ENCODE measurements at places on chromosomes 7 and 10.

DNA sequence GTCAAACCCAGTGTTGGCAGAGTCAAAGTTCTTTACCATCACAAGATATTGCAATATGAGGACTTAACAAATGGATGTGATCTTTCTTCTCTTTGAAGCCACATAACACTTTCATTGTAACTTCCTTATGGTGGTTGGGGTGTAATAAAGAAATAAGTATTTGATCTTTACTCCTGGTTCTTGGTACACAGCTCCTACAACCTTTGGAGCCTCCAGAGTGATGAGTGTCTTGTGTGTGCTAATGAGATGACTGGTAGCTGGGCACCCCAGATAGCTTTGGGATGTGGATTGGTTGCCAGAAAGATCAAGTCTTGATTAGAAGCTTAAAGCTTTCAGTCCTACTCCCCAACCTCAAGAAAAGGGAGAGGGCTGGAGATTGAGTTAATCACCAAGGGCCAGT lies 31.1 kb upstream of the YAE1 start:
- DNase-seq: no peak

GRCh38 chr7:48251766-48252165 lies 80.5 kb downstream of the ABCA13 start:
- no peak for DNase-seq

- no peak for DNase-seq
Measured at GRCh38 chr10:130463104-130463875, 327.1 kb downstream of the GLRX3 start.

DNA sequence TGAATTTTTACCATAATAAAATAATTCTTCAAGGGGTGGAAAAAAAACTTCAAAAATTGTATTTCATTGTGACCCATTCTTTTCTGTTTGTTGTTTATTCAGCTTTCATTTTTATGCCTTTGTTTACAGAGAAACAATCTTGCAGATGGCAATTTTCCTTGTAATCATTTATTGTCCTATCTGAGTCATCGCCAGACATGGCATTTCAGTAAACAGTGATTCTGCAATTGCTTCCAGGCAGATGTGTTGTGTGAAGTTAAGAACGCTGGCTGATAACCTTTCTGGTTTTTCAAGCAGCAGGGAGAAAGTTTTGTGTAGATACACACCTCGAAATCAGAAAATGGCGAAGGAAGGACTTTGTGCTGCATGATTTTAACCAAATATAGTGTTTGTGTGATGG lies 80.7 kb upstream of the RPA3 start:
- DNase-seq: no peak

DNA sequence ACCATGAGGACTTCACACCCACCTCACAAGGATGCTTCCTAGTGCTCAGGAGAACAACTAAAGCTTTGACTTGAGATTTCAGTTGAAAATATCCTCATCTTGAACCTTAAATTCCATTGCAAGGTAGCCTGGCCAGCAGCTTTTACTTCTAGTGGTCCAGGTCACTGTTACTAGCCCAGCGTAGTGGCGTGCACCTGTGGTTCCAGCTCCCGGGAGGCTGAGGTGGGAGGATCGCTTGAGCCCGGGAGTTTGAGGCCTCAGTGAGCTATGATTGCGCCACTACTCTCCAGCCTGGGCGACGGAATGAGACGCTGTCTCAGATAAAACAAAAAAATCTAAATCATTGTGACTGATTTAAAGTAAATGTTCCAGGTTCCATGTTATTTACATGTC lies 28.3 kb upstream of the PRKAR1B start:
- DNase-seq: no peak

DNA sequence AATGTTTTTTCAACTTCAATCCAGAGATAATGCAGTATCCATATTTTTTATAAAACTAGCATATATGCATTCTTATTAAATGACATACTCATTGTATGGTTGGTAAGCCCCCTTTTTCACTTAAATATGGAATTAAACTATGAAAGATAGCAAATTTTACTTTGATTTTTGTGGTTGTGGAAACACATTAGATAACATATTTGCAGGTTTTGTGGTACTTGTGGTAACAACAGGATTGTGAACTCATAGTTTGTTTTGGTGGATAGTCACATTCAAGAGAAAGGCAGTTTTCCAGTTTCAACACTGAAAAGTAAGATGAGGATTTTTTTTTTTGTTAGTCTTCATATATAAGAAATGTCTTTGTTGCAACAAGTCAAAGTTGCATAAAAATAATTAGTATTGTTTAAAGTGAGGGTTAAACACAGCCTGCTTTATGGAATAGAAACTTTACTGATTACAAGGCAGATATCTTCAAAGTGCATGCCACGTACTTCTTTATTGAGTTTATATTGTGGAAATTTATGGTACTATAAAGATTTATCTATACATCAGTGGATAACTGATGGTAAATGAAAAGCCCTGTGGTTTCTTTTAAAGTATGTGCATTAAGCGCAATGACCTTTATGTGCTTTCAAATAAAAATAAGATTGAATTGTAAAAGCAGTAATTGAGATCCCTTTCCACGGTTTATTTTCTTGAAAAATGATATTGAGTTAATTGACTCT lies 39.7 kb upstream of the SEMA3D start:
- no peak for DNase-seq

DNA sequence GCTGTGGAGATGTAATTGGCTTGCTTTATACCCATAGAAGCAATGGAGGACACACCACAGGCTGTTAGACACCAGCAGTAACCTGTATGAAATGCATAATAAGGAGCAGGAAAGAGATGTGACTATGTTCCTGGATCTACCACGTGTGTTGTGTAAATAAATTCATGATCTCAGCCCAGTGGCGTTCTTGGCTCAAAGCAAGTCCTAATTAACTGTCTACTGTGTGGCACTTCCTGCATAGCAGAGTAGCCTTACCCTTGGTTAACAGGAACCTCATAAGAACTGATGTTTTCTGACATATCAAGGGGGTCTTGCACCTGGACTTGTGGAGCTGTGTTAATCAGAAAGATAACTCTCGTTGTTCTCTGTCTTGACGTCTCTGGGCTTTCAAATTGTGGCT lies 25.7 kb upstream of the FAM180A start:
- DNase-seq: no peak

- DNase-seq: no peak
Measured at GRCh38 chr10:131159771-131160170, 151.8 kb downstream of the TCERG1L start.

DNA sequence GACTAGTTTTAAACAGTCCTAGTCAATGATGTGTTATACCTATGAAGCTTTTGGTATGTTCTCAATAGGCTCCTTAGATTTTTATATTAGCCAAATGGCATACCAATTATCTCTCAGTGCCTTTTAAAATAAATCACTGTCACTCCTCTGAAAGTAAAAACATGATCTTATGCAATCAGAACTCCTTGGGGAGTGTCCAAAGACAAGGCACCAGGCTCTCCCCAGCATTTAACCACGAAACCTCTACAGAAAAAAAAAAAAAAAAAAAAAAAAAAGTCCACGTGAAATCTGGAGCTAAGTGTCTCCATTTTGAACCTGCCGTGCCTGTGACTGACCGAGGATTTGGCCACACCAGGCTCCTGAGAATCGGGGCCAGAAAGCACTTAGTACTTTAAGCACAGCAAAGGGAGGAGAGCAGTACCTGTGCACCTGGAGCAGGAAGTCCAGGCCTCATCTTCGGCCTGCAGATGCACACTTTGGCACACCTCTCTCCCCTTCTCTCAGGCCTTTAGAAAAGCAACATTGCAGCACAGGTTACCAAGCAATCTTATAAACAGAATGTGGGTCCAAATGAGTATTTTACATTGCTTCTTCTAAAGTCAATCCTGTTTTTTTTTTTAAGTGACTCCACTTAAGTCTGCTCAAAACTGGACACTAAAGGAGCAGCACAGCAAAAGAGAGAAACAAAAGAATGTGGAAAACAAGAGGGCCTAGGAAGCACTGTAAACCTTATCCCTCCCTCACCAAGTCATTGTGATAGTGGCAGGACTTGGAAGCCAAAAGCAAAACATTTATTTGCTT lies 1.5 kb downstream of the FAM13C start:
- peak; percentile 57 for DNase-seq

- no peak for DNase-seq
Measured at GRCh38 chr10:69352569-69353264, 64.0 kb downstream of the TACR2 start.

- no peak for DNase-seq
Measured at GRCh38 chr7:156155988-156156733, 343.9 kb upstream of the SHH start.

- peak; percentile 82 for DNase-seq
Measured at GRCh38 chr7:155533827-155534690, 12.3 kb downstream of the CNPY1 start.

GRCh38 chr7:81211934-81212320 lies 293.1 kb upstream of the SEMA3C start:
- DNase-seq: no peak

DNA sequence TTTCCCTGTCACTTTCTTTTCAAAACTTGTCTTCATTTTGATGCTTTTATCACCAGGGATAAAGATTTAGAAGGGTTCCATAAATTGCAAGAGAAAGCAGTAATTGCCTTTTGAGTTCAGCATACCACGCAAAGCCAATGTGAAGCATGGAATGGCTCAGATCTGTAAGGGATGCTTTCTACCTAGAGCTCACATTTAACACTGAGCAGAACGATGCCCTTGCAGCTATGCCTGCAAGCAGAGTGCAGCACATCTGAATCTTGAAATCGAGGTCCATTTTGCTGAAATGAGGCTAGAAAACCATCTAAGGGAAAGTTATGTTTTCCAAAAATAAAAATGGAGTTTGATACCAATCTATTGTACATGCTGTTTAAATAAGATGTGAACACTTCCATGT lies 171.2 kb upstream of the CELF2 start:
- DNase-seq: peak; percentile 47

DNA sequence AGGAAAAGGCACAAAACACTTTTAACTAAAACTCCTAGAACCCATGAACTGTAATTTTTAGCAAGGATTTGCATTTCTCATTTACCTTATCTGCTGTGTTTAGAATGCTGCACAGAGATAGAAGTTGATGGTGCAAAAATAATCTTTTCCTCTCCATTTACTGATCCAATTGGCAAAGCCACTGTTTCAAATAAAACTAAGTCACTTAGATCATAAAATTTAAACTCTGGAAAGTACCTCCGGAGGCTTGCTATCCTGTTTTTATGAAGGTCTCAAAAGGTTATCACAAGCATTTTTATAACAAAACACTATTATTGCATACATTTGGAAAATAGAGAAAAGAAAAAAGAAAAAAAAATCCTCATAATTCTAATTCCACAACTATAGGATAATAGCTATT lies 7.6 kb downstream of the CPA2 start:
- DNase-seq: no peak

- DNase-seq: peak; percentile 44
Measured at GRCh38 chr10:80493522-80494051, 39.5 kb downstream of the TSPAN14 start.

GRCh38 chr10:101114646-101115045 lies 16.5 kb upstream of the TLX1 start:
- DNase-seq: no peak

DNA sequence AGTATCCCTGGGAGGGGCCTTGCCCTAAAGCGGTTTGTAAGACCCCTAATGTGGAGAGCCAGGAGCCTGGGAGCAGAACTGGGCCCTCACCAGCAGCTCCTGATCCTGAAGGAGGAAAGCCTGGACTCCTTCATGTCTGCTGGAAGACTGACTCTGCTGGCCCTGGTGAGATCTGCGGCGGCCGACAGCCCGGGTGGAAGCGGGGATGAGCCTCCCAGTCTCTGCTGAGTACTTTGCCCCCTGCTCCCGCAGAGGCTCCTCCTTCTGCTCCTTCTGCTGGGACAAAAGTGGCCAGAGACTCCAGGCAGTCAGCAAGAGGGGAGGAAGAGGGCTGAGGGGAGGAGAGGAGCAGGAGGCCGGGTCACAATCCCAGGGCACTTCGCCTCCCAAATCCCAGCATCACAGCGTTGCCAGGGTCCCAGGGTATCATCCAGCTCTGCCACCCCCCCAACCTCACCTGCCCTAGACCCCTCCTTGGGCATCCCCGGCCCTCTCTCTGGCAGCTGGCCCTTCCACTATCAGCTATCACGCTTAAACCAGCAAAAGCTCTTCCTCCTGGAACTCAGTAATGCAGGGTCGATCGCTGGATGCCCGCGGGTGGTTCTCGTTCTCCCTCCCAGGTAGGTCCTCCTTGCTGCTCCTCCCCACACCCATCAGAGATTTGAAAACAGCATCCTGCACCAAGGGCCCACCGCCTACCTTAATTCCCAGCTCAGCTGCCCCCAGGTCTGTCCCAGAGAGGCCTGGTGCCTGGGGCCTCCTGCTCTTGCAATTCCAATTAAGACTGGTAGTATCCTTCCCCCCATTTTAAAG lies 7.9 kb downstream of the TBATA start:
- no peak for DNase-seq

DNA sequence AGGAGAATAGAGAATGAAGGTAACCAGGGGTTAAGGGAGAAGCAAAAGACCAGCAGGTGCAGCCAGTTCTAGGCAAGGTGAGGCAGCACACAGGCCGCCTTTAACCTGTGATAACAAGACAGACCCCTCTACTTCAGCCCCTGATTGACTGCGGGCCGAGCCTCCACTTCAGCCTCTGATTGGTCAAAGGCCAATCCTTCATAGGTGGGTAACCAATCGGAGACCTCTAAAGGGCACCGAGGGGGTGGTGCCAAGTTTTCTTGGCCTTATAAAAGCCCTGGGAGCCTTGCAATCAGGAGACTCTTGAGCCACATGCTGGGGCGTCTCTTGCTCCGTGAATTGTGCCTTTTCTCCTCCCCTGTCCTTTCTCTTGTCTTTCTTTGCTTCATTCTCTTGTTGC lies 98.8 kb downstream of the ELFN1 start:
- no peak for DNase-seq

DNA sequence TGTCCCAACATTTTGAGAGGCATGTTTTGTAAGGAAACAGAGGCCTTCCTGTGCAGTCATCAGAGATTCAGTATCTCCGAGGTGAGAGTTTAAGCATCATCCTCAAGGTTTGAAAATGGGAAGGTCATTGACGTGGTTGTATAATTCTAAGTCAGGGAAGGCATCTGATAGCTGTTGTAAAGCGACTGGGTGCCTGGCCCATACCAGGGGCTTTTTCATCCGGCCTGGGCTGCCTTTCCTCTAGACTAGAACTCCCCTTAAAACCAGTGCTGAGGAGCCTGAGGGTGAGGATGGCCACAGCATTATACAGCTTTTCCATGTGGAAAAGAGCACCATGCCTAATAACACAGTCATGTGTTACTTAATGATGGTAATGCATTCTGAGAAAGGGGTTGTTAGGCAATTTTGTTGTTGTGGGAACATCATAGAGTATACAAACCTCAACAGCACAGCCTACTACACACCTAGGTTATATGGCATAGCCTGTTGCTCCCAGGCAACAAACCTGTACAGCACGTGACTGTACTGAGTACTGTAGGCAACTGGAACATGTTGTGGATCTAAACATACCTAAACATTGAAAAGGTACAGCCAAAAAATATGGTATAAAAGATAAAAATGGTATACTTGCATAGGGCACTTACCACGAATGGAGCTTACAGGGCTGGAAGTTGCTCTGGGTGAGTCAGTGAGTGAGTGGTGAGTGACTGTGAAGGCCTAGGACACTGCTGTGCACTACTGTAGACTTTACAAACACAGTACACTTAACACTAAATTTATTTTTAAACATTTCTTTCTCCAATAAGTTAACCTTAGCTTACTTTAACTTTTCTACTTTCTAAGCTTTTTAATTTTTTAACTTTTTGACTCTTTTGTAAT lies 13.5 kb upstream of the CACUL1 start:
- DNase-seq: no peak
